ENCODE measurements at places on chromosomes 13 and 19.

DNA sequence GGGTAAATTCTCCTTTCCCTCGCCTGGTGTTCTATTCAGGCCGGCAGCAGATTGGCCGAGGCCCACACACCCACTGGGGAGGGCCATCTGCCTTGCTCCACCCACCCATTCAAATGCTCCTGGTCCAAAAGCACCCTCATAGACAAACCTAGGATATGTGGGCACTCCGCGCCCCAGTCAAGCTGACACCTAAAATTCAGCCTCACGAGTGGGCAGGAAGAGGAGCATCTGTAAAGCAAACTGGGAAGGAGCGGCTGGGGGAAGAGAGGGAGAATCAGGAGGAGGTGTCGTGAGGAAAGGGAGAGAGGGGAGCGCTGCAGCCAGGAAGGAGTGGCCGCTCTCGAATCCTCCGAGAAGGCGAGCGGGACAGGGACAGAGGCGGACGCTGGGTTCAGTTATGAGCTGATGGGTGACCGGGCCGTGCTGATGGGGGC, 136.9 kb downstream of the USP12 start:
- no peak for DNase-seq

GRCh38 chr19:39328046-39328705, 7.5 kb upstream of the LRFN1 start:
- DNase-seq = no peak

DNA sequence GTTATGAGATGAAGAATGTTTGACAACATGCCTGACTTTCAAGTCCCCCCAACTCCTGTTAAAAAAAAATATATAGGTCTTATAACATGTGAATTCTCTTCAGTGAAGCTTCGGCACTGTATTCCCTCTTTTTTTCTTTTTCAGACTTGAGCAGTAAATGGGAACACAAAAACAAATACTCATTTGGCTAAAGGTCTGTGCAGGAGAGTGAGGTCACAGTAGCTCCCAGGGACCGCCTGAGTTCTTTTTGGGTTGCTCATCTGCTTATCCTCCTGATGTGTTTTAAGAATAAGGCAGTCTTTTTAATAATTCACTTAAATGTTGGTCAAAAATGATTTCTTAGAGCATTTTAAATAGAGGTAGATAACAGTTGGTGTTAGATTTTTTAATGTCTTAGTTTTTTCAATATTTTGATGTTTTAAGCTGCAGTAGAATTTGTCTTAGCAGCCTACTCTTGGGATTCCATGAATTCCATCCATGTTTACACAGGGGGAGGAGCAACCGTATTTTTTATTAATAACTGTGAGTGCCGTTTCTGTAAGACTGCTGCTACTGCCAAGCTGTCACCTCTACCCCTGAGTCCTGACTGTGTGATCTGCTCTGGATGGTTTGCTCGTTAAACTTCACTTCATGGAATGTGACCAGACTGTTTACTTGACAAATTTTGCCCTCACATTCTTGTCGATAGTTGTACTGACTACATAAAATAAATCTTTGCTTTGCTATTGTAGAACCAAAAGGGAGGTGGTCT, 14.9 kb downstream of the HNRNPM start:
- DNase-seq = no peak

GRCh38 chr19:52453324-52454094, at the start of gene ZNF578:
Gene ZNF578 (plus strand): TSS chr19:52453553. CDS start chr19:52501846, 48,293 bp downstream.
- no peak for DNase-seq

GRCh38 chr13:40328091-40328490, 338.4 kb downstream of the FOXO1 start:
- no peak for DNase-seq

All from HCT116 (cell line).